ENCODE measurements at places on chromosomes 6 and 20.

DNA sequence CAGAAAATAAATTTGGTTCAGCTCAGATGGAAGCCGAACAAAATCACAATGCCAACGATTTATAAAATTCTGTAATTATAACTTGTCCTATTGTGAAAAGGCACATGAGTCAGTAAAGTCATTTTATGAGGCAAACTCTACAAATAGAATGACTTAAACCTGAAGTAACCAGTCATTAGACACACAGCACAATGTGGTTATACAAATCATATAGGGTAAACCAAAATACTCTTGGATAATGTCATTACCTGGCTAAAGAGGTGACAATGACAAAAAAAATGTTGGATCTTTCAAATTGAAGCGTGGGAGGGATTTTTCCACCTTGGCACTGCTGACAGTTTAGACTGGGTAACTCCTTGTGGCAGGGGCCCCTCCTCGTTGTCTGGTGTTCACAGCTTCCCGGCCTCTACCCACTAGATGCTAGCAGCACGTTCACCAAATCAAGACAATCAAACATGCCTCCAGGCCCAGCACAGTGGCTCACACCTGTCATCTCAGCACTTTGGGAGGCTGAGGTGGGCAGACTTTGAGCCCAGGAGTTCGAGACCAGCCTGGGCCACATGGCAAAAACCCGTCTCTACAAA lies 5.0 kb downstream of the ANKRD60 start:
- no peak for ATAC-seq

GRCh38 chr6:28816909-28817807 lies 106.6 kb downstream of the TRIM27 start:
- peak; percentile 80 for ATAC-seq

GRCh38 chr6:148491638-148492251 lies 149.1 kb downstream of the SASH1 start:
- ATAC-seq: peak; percentile 41

- peak; percentile 92 for ATAC-seq
These were observed at the start of gene CNKSR3 for GRCh38 chr6:154510144-154510905. Gene CNKSR3, minus strand, starts transcription at chr6:154510685. Its CDS starts 571 bp downstream, at chr6:154510114.

DNA sequence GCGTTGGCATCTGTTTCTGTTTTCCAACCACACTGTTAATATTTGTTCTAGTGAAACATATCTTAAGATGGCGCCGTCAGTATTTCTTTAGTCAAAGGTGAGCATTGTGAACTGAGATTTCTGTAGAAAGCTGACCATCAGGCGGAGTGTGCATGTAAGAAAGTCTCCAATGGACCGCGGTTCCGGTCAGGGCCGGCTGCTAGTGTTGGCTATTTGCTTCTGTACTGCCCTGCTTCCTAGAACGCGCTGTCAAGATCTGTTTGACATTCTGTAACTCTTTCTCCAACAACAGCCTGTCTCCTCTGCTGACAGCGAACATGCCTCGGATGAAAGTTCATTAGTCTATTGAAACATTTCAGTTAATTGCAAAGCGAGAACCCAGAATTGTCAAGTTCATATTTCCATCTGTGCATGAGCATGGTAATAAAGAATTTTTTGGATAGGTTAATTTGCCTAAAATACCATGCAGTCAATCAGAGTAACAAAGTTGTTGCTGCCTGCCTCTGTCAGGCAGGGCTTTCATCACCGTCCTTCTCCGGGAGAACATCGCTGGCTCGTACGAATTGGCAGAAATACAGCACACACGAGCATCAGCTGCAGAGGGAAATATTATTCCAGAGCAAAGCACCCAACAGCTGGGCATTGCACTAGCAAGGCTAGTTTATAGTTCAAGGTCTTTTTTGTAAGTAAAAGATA lies 369.1 kb downstream of the CDH4 start:
- no peak for ATAC-seq

GRCh38 chr20:39206899-39207564 lies 244.9 kb downstream of the DHX35 start:
- no peak for ATAC-seq

GRCh38 chr6:37860226-37860839 lies 40.8 kb downstream of the ZFAND3 start:
- ATAC-seq: peak; percentile 69

DNA sequence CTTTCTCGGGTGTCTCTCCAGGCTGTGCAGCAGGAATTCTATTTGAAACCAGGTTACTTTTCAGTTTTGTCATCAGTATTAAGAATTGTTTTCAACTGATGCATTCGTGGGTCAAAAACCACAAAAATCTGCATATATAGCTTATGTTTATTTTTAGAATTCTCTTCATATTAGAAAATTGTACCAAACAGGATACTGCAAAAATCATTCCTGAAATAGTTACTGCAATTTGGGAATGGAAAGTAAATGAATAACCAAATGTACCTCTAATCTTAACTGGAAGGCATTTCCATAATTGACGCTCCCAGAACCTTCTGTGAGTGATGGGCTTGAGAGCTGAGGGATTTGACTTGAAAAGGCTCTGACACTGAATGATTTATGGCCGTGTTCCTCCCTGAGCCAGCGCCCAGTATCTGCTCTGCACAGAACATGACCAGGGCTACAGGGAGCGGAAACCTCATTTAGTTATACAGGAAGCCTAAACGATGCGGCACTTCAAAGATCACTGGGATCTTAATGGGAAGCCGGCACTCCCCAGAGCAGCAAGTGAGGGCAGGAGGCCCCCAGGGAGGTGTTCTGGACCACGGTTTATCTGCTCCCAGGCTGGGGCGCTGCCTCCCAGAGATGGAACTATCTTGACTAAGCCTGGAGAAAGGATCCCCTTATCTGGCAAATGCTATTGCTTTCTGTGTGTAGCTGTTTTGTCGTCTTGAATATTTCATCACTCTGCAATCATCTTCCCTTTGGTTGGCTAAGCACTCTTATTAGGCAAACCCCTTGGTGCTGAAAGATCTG lies 446.0 kb downstream of the QKI start:
- no peak for ATAC-seq

DNA sequence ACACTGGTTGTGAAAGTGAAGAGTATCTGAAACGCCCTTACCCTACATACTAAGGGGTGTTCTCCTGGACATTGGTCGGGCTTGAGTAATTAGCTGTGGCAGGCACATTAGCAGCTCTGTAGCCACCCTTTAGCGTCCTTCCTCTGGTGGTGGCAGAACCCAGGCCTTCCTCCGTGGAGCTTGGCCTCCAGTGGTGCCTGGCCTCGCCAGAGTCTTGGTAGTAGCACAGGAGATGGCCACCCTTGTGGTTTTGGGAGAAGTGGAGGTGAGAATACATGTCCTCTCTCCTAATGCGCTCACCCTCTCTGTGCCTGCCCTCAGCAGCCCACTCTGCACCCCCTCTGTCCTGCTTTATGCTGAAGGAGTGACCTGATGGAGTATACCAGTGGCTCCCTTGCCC lies 17.6 kb upstream of the UQCC2 start:
- no peak for ATAC-seq

GRCh38 chr6:39063526-39063925 lies 14.9 kb downstream of the GLP1R start:
- ATAC-seq: no peak

DNA sequence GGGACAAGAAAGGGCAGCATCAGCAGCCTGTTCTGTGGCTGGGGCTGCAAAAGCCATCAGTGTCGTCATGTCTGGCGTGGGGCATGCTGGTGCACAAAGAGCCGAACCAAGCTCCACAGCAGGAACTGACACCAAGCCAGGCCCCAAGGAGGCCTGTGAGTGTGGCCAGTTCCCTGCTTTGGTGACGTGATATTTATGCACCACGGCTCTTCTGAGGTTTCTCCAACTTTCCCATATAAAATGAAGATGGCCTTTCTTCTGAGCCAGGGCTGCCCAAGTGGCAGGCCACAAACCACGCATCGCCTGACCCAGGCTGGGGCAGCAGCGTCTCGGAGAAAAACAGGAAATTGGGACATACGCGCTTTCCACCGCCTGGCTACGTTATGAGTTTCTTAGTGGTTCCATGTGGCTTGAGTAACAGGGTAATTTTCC lies 109.9 kb downstream of the RIN2 start:
- no peak for ATAC-seq

GRCh38 chr6:143000811-143001210 lies 55.8 kb upstream of the HIVEP2 start:
- no peak for ATAC-seq

DNA sequence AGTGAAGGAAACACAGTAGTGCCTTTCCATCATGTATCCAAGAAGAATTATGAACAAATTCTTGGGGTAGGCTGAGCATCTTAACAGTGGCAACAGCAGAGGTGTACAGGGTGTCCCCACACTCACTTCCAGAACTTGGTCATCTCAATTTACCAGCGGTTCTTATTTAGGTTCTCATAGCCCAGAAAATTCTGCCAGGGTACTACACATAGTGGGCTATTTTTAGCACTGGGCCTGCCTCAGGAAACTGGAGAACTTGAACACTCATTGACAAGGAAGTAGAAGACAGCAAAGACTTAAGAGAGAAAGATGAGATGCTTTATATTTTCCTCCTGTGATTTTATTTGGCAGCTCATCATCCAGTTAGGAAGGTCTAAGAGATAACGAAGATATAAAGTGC lies 71.8 kb upstream of the PHIP start:
- ATAC-seq: no peak

DNA sequence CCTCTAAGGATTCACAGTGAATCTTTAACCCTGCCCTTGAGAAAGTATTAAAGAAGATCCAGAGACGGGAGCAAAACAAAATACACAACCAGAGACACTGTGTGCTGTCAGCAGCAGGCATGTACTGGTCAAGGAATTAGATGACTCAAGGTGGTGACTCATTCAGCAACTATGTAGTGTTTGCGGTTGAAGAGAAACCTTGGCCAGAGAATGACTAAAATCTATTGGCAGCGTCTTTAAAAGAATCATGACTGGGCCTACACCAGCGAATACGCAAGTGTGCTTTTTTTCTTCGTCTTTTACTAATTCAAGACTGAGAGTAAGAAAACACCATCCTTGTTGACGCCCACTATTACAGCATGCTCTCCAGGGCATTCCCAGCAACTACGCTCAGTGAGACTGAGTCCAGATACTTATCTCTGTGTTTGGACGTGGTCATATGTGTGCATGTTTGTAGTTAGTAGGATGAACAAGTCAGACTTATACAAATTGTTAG lies 72.4 kb upstream of the BACH2 start:
- ATAC-seq: peak; percentile 98

- ATAC-seq: no peak
These were observed 6.7 kb upstream of the PNRC1 start for GRCh38 chr6:89073840-89074239.

GRCh38 chr6:15930207-15930606 lies 198.7 kb upstream of the MYLIP start:
- no peak for ATAC-seq

- ATAC-seq: no peak
These were observed 516.7 kb downstream of the C6orf118 start for GRCh38 chr6:164792666-164793065.

Measured in SK-N-SH treated with all-trans-retinoic acid at 6 μM for 48 hours (cell line).